ENCODE measurements at places on chromosomes 3 and 15. TPM values are rescaled to one million over a fixed set of nuclear protein-coding genes. Genes with fewer than 3 reads are reported as not detected.
A peak's percentile ranks its signal among the peaks of the same experiment; 100 is the strongest.

ITGB5 gene
- total RNA-seq = 112 TPM

LYZL4 gene
- total RNA-seq = not detected

C3orf22 gene
- not detected for total RNA-seq

TTLL13 gene
- total RNA-seq = not detected

DNA sequence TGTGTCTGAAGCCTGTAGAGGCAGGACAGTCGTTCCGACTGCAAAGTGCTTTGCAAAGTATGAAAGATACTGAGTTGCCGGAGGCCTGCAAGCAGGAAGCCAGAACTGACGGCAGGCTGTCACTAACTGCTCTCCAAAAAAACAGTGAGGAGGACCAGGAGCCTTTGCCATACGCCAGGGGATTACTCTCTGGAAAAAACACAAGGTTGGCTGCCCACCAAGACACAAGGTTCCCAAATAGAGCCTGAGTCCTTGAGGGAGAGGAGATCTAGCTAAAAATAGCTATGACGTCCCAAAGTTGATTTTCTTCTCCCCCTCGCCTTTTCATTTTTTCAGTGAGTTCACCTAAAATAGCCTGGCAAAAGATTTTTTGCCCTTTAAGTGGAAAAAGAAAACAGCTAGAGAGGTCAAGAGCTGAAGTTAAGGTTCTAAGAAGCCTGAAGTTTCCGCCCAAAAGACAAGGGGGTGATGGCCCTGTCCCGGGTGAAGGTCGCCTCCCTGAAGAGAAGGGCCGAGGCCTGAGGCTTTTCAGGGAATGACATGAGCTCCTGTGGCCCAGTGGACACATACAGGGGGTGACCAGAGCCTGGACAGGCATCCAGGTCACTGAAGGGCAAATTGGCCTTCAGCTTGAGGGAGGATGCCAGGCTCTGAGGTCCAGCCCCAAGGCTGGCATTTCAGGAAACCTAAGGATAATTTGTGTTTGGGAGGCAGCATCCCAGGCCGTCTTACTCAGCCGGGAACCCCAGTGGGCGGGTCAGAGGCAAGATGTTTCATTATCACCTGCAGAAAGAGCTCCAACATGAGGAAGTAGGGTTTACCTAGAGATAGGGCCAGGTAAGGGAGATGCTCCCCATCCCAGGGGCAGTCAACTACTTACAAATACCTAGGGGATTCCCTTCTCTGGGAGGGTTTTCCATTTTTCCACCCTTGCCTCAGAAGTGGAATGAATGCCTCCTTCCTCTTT lies 44.9 kb upstream of the DGKG start:
- DNase-seq = peak; percentile 73

DNA sequence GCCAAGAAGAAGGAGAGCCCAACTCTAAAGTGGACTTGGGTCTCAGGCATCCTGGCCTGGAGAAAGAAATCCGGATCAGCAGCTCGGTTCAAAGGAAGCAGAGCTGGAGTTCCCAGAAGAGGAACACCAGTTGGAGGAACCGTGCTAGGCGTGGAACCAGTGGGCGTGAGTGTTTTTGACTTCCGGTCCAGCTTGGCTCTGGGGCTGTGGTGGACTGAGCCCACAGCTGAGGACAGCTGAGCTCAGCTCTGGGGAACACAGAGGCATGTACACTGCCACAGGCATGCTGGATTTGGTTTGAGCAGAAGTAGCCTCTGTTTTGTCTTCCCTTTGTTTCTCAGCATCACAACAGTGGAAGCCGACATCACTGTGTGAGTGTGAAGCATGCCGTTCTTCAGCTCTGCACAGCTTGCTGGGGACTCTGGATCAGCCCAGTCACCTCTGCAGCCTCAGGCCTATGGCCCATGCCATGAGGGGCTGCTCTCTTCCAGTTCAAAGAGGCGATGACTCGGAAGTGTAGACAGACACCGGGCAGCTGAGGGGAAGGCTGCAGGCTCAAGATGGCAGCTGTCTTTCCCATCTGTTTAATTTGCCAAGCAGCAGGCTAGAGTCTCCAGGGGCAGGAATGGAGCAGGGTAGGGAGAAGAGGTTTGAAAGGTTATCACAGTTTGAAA lies 185.8 kb upstream of the UBE3A start:
- peak; percentile 74 for DNase-seq
